ENCODE measurements at places on chromosomes 3 and 15.

GRCh38 chr3:167361306-167361705 lies 18.8 kb downstream of the ZBBX start:
- DNase-seq = no peak

DNA sequence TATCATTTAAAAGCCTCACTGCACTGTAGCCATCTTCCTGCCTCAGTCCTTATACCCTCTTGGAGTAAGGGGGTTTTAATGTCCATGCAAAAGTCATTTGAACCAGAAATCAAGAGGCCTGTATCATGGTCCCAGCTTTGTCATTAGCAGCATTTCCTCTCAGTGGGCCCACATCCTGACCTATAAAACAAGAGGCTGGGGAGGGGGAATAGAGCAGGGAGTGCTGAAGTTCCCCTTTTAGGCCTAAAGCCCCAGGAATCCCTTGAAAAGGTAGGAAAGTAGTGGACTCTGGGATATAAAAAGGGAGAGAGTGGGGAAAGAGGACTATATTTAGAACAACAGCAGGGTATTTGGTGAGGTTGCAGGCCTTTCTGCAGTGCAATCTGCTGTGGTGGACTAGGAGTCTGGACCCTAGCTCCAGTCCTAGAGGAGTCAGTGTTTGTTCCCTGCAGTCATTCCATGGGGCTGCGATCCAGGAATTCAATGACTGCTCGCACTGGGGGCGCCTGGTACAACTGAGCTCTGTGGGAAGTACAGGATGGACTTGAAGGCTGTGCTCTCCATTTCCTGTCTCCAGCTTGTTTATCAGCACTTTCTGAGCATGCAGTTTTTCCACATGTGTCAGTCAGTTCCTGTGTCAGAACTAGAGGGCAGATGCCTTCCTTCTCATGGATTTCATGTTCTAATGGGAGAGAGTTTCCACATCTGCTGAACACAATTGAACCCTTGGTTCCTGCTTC lies 46.8 kb downstream of the PDHB start:
- peak; percentile 63 for DNase-seq

DNA sequence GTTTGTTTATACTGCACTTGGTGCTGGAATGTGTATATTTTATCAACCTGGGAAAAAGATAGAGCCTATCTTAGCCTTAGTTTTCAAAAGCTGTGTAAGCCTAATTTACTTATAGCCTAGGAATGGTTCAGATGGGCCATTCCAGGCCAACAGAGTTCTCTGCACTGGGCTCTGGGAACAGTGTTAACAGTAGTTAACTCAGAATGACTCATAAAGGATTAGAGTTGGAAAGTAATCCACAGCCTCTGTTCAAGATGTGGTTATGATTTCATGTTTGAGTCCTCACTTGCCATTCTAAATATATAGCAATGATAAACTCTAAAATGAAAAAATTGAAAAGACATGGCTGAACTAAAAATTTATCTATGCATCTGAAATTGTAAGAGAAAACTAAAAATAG lies 22.6 kb upstream of the PEX5L start:
- DNase-seq = no peak

GRCh38 chr3:195221015-195221853 lies 49.7 kb downstream of the XXYLT1 start:
- DNase-seq = no peak

- no peak for DNase-seq
Measured at GRCh38 chr15:57595011-57595866, 3.5 kb downstream of the MYZAP start.

DNA sequence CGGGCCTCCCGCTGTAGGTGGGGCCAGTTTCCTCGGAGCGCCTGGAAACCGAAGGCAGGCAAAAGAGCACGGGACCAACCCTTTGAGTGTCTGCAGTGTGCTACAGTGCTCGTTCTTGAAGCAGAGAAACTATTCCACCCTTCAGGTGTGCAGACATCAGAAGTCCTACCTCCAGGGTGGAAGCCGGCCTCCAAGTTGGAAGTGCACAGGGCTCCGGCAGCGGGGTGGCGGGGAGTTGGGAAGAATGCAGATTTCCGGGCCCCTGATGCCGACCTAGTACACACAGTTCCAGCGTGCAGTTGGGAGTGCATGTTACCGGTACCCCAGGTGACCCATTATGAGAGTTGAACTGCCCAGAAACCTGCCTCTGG lies 3.0 kb downstream of the KLF13 start:
- no peak for DNase-seq

DNA sequence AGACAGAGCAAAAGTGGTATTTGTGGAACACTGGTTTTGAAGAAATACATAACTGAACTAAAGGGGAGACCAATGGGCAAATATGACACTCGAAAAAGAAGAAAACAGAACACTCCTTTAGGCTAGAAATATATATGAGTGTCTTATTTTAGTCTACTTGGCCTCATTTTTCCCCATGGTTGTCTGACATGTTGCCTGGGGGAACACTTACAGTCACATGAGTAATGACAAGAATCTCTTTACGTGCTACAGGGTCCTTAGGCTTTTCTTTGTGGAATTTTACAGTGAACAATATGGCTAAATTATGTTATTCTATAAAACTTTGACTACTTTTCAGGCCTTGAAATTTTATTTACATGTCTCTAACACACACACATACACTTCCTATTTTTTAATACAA lies 17.6 kb downstream of the METTL6 start:
- no peak for DNase-seq

GRCh38 chr3:111691293-111691909 lies 96.3 kb upstream of the ZBED2 start:
- no peak for DNase-seq

DNA sequence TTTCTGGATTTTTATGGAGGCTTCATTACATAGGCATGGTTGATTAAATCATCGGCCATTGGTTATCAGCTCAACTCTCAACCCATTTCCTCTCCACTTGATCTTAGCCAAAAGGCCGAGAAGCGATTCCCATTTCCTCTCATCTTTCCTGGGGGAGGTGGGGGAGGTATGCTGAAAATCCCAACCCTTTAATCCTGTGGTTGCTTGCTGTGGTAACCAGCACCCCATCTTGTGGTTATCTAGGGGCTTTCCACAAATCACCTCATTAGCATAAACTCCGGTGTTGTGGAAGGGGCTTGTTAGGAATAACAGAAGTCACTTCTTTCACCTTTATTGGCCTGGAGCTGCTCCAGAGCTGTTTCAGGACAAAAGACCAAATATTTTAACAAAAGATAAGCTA lies 20.9 kb downstream of the PDE8A start:
- DNase-seq = no peak

GRCh38 chr3:75329476-75330097 lies 334.5 kb upstream of the FRG2C start:
- DNase-seq = no peak

DNA sequence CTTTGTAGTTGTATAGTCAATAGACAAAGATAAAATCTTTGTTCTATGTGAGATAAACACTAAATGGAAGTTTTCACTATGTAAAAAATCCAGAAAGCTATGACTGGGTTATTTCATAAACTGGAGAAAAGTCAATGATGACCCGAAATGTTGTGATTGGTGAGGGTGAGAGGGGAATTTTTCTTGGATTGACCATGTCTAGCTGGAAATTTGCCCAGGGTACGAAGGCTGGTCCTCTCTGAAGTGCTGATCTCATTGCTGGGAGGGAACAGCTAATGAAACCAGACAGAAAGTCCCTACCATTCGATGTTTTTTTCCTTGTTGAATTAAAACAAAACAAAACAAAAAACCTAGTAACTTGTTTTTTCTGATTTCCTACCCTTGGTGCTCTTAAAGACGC lies 14.3 kb downstream of the TPRG1 start:
- no peak for DNase-seq

DNA sequence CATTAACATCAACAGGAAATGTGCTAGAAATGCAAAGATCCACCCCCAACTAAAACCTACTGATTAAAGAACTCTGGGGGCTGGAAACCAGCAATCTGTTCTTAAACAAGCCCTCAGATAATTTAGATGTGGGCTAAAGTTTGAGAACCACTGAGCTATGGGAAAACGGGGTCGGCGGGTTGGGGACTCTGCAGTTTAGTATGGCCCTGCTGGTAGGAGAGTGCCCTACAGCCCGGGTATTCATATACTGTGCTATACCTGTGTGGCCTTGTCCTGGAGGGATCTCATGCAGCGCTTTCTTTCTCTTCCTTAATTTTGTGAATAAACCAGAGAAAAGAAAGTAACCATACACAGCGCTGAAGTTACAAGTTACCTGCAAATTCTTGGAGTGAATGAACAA lies 189.7 kb upstream of the GBE1 start:
- no peak for DNase-seq

DNA sequence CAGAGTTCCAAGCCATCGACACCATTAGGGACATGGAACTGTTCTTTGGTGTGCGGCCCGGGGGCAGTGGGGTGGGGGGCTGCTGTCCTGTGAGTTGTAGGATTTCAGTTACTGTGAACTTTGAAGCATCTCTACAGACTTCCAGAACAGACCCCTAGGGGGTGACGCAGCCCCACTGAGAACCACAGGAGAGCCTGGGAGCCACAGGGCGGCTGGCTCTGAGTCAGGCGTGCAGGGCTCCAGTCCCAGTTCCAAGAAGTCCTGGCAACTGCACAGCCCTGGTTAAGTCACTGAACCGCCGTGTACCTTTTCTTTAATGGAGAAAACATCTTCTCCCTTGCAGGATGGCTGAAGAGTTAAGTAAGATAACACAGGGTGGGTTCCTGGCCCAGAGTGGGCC lies 23.5 kb upstream of the LRTM1 start:
- DNase-seq = no peak

DNA sequence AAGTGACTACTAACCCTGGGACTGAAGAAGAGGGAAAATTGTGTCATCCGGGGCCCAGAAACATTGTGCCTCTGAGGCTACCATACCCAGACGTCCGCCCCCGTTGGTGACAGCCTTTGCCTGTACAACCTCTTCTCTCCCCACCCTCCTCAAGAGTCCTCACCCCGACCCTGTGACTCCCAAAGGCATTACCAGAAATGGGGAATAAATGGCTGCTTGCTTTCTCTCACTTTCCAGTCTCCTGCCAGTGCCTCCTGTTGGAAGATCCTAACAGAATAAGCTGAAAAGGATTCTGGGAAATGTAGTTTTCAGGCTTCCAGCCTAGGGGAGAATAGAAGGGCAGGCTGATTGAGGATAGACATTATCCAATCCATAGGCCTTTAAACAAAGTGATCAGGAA lies 30.8 kb upstream of the SLC25A36 start:
- no peak for DNase-seq

- no peak for DNase-seq
Measured at GRCh38 chr15:88083811-88084760, 172.5 kb downstream of the NTRK3 start.

- DNase-seq = no peak
Measured at GRCh38 chr3:46882377-46883053, 5.0 kb downstream of the PTH1R start.

GRCh38 chr15:25134546-25134945 lies 179.8 kb downstream of the SNRPN start:
- no peak for DNase-seq

- DNase-seq = no peak
Measured at GRCh38 chr15:92909136-92909781, 9.1 kb downstream of the CHD2 start.

DNA sequence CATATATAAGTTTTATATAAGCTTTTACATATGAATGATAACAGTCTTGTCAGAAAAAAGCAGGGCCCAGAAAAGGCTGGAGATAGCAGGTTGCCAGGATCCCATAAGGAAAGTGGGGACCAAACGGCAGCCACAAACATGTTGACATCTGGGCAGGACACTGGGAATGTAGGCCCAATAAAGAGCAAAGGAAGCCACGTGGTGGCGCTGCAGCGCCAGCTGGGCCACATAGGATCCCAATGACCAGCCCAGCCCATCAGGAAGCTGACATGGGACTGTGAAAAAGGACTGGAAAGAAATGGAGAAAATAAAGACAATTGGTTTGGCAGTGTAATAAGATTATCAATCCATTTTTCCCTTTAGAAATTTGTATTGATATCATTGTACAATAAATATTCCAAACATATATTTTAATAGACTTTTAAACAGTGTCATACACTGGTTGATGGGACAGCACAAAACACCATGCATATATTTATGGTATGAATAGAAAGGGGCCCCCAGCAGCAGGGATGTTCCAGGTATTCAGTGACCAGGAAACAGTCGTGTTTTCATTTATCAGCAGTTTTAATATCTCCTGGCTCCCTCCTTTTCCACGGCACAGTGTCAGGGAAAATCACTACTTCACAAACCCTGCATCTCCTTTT lies 89.0 kb upstream of the STRIT1 start:
- DNase-seq = peak; percentile 34

GRCh38 chr15:35444557-35445204 lies 101.3 kb downstream of the DPH6 start:
- no peak for DNase-seq

- no peak for DNase-seq
Measured at GRCh38 chr3:46122091-46122490, 86.0 kb downstream of the CCR1 start.

- no peak for DNase-seq
Measured at GRCh38 chr3:52234516-52235447, 4.2 kb downstream of the TWF2 start.

- no peak for DNase-seq
Measured at GRCh38 chr15:94327356-94327936, 96.1 kb downstream of the MCTP2 start.

- no peak for DNase-seq
Measured at GRCh38 chr3:191070201-191070600, 128.8 kb upstream of the OSTN start.

- DNase-seq = no peak
Measured at GRCh38 chr15:27464941-27465612, 494.1 kb downstream of the GABRG3 start.

DNA sequence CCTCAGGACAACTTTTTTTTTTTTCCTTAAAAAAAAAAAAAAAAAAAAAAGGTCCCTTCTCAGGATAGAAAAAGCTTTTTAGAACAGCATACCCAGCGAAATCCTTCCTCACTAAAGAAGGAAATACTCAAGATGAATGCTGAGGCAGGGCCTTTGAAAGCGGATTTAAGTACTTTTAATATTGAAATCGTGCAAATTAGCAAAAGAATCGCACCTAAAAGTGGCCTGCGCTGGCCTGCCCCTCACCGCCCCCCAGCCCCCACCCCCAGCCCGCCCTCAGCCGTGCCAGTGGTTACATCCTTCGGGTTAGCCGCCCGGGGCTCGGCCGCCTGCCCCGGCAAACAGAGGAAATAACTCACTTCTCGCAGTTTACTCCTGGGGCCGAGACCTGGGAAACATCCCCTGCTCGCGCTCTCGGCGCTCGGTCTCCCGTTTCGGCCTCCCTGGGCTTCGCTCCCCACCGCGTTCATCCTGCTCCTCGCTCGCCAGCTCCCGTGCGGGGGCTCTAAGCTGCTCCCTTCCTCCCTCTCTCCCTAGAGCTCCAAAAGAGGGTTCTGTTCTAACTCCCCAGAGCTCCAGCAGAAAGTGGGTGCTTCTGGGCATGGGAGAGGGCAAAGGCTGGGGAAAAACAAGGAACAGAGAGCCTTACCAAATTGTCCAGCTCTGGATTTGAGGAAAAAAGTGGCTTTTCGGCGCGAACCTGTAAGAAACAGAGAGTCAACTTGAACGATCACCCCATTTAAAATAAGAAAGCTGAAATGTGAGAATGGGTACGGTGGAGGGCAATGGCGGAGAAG lies 5.2 kb downstream of the MEIS2 start:
- no peak for DNase-seq

DNA sequence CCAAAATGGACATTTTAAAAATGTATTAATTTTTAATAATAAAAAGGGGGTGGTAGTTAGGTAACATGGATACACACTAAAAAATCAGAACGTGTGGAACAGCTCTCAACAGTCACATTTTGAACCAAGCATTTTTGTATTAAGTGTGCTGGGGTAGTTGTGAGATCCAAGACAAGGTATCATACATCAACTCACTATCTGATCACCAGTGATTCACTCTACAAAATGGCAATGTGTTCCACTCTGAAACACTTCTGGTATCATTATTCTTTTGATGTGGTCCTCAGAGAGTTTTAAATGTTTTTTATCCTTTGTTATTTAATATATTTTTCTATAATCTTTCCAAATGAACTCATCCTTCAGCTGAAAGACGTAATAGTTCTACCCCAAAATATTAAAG lies 5.4 kb downstream of the HACL1 start:
- no peak for DNase-seq

Measured in caudate nucleus (tissue), 63 donors.